Karpas-422 (cell line): ENCODE measurements at places on chromosomes 5 and 9. TPM values are rescaled to one million over a fixed set of nuclear protein-coding genes. Genes with fewer than 3 reads are reported as not detected.

DNA sequence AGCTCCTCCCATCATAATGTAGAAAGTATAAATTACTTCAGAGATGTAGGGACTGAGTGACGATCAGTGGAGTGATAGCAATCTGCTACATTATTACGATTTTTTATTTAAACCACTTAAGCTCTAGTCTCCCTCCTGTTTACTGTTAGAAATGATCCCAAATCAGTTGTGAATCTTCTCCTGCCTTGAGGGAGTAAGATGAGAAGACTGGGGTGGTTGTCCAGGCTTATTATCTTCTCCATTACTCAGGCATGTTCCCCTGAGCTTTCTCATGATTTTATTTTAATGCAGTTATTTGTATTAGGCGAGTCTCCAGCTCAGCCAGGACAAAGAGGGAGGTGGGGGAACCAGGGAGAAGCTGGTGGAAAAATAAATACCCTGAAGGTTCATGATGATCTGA, 48.2 kb upstream of the CTNNA1 start:
- H3K27ac ChIP-seq, result no peak overlapping the region
- H3K4me1 ChIP-seq, result no peaks in the 10 kb centered on the region
- H3K36me3 ChIP-seq, result no peaks in the 10 kb centered on the region
- H3K27me3 ChIP-seq, result no peaks in the 10 kb centered on the region

DNA sequence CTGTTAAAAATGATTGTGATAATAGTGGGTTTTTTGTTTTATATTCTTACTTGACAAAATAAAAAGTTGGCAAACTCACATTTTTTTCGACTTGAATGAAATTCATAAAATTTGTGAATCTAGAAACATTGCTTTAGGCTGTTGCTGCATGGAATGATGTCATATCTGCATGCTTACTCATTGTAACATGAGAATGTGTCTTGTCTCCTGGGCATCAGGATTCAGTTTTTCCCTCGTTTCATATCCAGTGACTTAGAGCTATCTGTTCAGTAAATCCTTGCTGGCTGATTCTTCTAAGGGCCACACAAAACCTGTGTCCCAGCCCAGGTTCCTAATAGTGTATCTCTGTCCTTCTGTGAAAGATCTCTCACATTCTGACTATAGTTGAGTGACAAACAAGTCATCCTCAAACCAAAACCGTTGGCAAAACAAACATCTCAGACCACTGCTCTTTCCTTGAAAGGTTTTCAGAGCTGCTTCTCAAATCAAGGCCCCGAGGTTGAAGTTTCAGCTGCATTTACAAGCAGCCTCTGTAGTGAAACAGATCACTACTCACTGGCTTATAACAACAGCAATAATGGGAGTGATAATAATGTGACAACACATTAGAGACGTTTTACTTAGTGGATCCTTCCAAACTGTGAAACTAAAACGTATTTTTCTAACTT, 95.0 kb downstream of the NPR3 start:
- H3K27ac ChIP-seq, result no peak overlapping the region
- no peaks in the 10 kb centered on the region for H3K4me1 ChIP-seq
- H3K4me3 ChIP-seq, result no peak overlapping the region
- no peak for DNase-seq
- no peaks in the 10 kb centered on the region for H3K36me3 ChIP-seq

DNA sequence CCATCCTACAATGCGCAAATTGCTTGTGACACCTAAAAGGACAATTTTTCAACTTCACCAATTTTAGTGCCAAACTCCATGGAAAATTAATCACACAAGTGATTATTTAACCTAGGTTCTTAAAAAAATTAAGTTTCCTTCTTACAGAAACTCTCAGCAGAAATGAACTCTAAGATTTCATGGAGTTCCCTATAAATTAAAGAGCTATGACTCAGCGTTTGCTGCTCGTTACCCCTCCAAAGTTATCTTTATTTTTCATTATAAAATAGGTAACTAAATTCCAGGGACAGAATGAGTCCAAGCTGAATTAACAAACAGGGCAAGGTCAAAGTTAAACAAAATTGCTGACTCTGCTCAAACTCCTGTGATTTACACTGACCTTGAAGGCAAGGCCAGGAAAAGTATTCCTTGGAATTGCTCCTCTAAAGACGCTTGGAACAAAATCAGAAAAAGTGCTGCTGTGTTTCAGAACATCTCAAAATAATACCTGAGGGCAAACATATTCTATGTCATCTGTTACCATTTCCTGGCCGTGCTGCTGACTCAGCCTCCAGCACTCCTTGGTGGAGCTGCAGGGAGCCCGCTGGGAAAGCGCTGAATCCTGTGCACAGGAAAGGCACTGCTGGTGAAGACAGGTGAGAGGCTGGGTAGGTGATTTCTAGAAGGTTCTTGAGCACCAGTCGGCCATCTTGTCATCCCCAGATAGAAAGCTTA, 2.5 kb upstream of the CMBL start:
- no peak for DNase-seq
- no peak overlapping the region for H3K27ac ChIP-seq
- H3K36me3 ChIP-seq, result no peaks in the 10 kb centered on the region
- H3K4me3 ChIP-seq, result no peak overlapping the region
- H3K4me1 ChIP-seq, result no peaks in the 10 kb centered on the region

TCF7 gene
- not detected in 2 replicates for total RNA-seq

SH3RF2 gene
- not detected in 2 replicates for total RNA-seq

NUTM2G gene
- not detected in 2 replicates for total RNA-seq

DNA sequence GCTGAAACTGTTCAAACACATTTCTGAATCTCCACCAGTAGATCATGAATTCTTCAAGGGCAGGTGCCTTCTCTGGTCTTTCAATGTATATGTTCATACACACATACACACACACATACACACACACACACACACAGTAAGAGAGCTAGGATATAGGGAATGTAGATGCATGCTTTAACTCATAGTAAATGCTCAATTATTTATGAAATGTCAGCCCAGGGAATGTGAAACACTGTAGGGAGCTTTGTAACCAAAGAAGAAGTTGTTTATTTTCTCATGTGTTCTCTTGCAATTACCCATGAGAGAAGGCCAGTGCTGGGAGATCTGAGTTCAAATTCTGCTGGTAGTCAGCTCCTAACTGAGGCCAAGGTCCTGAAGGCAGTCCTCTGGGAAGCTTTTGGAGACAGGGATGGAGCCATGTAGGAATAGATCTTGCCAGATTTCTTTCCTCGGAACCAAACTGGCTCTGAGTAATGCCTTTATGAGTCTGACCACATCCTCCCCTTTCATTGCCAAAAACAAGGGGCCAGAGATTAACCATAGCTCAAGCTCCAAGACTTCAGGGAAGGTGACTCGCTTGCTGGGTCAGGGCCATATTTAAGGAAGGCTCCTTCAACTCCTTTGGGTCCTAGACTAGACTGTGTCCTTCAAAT, 487.0 kb upstream of the TNC start:
- no peak overlapping the region for H3K4me3 ChIP-seq
- H3K4me1 ChIP-seq, result no peaks in the 10 kb centered on the region
- no peaks in the 10 kb centered on the region for H3K27me3 ChIP-seq
- no peak overlapping the region for H3K27ac ChIP-seq
- H3K36me3 ChIP-seq, result no peaks in the 10 kb centered on the region

- no peaks in the 10 kb centered on the region for H3K4me1 ChIP-seq
- H3K27ac ChIP-seq, result no peak overlapping the region
- no peak overlapping the region for H3K4me3 ChIP-seq
- H3K27me3 ChIP-seq, result no peaks in the 10 kb centered on the region
- H3K36me3 ChIP-seq, result no peaks in the 10 kb centered on the region
- DNase-seq, result no peak
Measured at GRCh38 chr9:70079417-70080037, 35.9 kb downstream of the MAMDC2 start.

DNA sequence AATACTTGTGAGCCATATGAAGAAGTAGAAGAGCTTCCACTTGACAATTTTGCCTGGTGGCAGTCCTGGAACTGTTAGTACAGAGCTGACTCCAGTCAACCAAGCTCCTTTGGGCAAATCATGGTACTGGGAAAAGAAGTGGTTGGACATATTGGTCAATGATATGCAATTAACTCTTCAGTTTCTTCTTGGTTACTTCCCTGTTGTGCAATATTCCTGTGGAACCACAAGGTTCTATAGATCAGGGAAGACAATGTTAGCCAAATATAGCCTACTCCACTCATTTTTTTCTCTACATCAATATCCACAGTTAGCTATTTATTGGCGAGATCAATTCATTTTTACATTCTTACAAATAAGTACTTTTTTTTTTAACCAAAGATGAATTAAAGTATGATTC, 14.4 kb upstream of the GDA start:
- no peak overlapping the region for H3K4me3 ChIP-seq
- H3K36me3 ChIP-seq, result no peaks in the 10 kb centered on the region
- no peaks in the 10 kb centered on the region for H3K27me3 ChIP-seq
- no peak overlapping the region for H3K27ac ChIP-seq

SPATA31E1 gene
- total RNA-seq, result not detected in 2 replicates

DNA sequence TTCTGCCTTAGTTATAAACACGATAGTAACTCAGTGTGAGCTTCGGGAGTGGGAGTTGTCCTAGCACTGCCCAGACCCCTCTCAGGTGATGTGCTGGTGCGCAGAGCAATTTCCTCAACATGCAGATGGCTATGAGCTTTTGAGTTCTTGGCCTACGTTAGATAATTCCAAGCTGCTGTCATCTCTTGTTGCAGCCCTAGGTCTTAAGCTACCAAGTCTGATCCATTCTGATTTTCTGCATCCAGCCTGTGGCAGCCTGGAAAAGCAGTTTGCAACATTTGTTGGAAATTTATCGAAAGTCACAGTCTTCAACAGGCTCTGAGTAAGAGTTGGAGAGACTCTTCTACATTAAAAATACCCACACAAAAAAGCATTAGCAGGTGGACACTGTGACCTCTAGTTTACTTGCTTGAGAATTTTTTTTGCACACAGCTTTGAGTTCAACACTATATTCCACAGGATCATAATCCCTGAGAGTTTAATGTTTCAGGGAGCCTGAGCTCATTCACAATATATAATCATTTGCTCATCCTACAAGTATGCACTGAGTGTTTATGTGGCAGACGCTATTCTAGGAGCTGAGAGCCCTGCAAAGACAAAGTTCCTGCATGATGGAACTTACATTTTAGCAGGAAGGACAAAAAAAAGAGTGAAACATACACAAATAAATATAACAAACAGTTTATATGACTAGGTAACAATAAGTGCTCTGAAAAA, 91.6 kb downstream of the UBE2QL1 start:
- DNase-seq, result no peak
- no peak overlapping the region for H3K27ac ChIP-seq
- H3K4me1 ChIP-seq, result no peaks in the 10 kb centered on the region
- H3K36me3 ChIP-seq, result no peaks in the 10 kb centered on the region

DNA sequence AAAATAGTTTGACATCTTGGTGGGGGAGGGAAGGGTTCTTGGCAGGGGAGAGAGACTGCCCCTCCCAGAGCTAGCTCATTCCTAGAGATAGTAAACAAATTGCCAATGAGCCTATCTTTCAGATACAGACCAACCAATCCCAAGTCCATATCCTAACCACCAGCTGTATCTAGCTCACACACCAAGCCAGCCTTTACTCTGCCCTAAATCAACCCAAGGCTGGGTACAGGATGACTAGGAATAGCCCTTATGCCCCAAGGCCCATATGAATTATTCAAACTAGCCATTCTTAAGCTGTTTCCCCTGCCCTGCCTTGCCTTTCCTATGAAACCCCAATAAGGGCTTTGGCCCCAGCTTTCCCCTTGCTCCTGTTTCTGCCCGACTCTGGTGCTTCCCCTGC, 281.3 kb upstream of the PANK3 start:
- H3K27me3 ChIP-seq, result no peaks in the 10 kb centered on the region
- no peak overlapping the region for H3K27ac ChIP-seq
- no peak overlapping the region for H3K4me3 ChIP-seq
- no peak for DNase-seq

PFN3 gene
- not detected in 2 replicates for total RNA-seq

HTR1A gene
- total RNA-seq, result not detected in 2 replicates

BARHL1 gene
- not detected in 2 replicates for total RNA-seq

UGT3A2 gene
- total RNA-seq, result not detected in 2 replicates

GRCh38 chr9:28735738-28736342, 1162.6 kb upstream of the C9orf72 start:
- H3K4me3 ChIP-seq, result no peak overlapping the region
- no peak overlapping the region for H3K27ac ChIP-seq
- no peaks in the 10 kb centered on the region for H3K4me1 ChIP-seq
- DNase-seq, result no peak
- H3K36me3 ChIP-seq, result no peaks in the 10 kb centered on the region
- H3K27me3 ChIP-seq, result no peaks in the 10 kb centered on the region

DNA sequence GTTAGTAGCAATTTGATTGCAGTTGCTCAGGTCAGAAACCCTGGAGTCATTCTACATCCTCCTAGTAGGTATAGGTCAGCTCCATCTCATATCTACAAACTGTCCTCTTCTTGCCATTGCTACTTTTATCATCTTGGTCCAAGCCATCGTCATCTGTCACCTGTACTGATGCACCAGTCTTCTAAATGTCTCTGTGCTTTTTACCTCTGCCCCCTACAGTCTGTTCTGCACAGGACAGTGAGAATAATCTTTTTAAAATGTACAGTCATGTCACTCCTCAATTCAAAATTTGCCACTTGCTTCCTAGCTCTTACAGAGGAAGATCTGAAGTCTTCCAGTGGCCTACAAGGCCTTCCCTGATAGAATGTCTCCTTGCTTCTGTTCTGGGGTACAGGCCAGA, 6.8 kb downstream of the NNT start:
- peaks cover 49% of the 10 kb centered on the region for H3K36me3 ChIP-seq
- H3K27ac ChIP-seq, result no peak overlapping the region
- H3K4me3 ChIP-seq, result no peak overlapping the region
- H3K27me3 ChIP-seq, result no peaks in the 10 kb centered on the region
- DNase-seq, result peak; percentile 77

TCERG1 gene
- total RNA-seq, result 72.9 and 144 TPM in 2 replicates

DNA sequence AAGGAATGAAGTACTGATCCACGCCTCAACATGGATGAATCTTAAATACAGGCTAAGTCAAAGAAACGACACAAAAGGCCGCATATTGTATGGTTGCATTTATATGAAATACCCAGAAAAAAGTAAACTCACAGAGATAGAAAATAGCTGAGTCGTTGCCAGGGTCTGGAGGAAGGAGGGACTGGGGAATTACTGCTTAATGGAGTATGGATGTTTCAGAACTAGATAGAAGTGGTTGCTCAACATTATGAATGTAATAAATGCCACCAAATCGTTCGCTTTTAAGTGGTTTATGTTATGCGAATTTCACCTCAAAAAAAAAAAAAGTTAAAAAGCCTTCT, 784 bp upstream of the MSANTD3 start:
- DNase-seq, result no peak
- no peak overlapping the region; the same call in 1 of the 2 replicates for H3K27ac ChIP-seq
- no peaks in the 10 kb centered on the region for H3K27me3 ChIP-seq
- H3K4me3 ChIP-seq, result peak overlapping the region; percentile 82
- no peaks in the 10 kb centered on the region for H3K36me3 ChIP-seq

DNA sequence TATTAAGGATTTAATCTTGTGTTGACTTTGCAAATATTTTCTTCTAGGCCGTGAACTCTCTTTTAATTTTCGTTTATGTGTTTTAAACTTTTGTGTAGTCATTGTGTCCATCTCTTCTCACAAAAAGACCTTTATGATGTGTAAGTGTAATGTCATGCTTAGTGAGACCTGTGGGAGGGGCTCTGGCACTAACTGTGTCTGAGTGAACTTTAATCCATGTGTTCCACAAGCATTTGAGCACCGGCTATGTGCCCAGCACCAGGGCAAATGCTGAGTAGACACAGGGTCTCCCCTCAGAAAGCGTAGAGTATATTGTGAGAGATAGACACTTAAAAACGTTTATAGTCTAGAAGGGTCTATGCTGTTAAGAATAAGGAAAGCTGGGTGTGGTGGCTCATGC, 272.6 kb upstream of the TUT7 start:
- no peak overlapping the region for H3K27ac ChIP-seq
- H3K4me1 ChIP-seq, result no peaks in the 10 kb centered on the region
- H3K4me3 ChIP-seq, result no peak overlapping the region
- H3K27me3 ChIP-seq, result no peaks in the 10 kb centered on the region

GRCh38 chr9:137138058-137138721, 764 bp upstream of the GRIN1 start:
- peaks cover 6% of the 10 kb centered on the region; the same call in 1 of the 2 replicates for H3K4me1 ChIP-seq
- H3K36me3 ChIP-seq, result no peaks in the 10 kb centered on the region
- no peak overlapping the region for H3K27ac ChIP-seq

ENTREP1 gene
- total RNA-seq, result not detected in 2 replicates

DRD1 gene
- total RNA-seq, result not detected in 2 replicates
